ENCODE measurements at places on chromosomes 5 and 9.

DNA sequence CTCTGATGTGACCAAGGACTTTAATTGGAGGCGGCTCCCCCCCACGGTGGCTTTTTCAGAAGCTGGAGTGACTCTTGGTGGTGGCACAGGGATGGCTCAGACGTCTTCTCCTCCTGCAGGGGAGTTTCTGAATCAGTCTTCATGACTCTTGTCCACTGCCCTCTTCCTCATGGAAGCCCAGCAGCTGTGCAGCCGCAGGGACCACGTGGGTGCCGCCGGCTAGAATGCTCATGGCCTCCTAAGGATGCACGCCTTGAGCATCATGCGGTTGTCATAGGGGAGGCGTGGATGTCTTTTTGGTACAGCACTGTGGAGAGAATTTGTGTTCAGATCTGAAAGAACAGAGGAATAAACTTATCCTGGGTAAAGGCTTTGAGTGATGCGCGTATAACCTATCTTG is 1.3 kb downstream of the TEX53 start:
- DNase-seq: no peak

- no peak for DNase-seq
Observed at GRCh38 chr5:150809363-150809762, 30.8 kb downstream of the SMIM3 start.

DNA sequence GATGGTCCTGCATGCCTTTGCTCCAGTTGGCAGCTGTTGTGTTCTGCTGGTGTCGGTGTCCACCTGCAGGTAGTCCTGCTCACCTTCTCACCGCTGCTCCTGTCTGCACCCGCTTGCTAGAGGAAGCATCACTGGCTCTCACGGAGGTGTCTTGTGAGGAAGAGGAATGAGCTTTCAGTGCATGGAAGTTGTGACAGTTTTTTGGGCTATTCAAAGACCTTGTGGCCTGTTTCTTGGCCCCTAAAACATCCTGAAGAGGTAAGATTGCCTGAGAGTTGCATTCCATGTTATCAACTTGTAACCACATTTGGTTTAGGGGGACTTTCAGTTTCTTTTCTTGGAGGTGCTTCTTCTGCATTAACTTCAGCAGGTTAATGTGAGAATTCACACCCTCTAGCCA is 85.6 kb downstream of the MACROH2A1 start:
- DNase-seq: peak; percentile 16

DNA sequence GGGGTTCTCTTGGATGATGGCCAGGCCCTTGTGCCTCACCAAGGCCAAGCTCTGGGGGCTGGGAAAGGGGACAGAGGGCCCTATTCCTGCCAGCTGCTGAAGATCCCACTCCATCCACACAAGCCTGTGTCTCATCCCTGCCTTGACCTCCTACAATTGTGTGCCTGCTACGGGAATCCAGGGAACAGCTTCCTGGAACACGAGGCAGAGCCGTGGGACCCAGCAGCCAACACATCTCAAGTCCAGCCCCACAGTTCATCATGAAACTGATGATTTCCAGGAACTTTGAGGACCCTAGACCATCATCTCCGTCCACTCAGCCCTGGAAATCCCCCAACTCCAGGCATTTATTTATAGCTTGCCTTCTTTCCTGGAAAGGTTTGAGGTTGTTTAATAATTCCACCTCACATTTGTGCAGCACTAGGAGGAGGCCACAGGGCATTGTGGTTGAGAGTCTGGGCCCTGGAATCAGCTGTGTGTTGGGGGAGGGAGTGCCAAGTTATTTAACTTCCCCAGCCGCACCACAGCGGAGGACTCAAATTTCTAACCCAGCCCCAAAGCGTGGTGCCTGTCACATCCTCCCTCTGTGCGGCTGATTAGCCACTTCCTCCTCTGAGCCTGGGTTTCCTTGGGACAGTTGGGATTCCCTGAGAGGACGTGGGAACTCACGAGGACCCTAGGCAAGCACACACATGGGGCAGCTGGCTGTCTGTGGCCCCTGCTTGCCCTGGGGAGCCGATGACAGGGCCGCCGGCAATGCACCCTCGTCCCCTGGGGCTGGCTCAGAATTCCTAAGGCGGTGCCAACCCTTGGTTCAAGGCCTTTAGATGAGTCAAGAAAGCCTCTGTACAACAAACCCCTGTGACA is 58.2 kb upstream of the GGTA1 start:
- DNase-seq: peak; percentile 91

GRCh38 chr9:71306134-71306533 is 184.7 kb upstream of the TRPM3 start:
- DNase-seq: no peak

DNA sequence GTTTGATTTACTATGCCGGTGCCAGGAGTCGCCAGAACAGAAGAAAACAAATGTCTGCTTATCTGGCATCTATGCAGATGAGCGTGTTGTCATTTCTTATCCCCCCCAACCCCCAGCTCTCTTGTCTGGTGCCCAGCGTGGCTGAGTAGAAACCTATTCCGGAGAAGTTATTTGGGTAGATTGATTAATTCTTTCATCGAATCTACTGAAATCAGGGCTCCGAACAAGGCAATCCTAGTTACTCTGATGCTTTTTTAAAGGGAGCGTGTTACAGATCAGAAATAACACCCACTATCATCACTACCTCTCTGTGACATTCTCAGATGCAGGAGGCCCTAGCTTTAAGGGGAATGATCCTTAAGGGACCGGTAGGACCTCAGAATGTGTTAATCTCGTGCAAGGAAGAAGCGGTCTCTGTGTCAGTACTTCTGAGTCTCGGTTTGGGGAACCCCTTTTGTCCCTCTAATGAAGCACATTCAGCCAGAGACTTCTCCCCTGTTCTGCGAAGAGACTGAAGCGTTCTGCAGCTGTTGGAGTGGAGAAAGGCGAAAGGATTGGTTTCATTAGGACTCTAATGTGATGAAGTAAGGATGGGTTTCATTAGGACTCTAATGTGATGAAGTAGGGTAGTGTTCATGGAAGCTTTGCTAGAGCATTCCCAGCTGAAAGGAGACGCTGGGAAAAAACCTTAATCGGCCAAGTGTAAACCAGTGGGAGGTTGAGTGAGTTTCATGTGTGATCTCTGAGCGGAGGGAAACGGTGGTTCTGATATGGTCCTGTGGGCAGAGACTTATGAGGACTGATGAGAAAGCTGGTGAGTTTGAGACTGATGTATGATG is 1.5 kb downstream of the PIP5K1B start:
- DNase-seq: no peak

GRCh38 chr5:109406719-109407118 is 3.1 kb downstream of the PJA2 start:
- no peak for DNase-seq

DNA sequence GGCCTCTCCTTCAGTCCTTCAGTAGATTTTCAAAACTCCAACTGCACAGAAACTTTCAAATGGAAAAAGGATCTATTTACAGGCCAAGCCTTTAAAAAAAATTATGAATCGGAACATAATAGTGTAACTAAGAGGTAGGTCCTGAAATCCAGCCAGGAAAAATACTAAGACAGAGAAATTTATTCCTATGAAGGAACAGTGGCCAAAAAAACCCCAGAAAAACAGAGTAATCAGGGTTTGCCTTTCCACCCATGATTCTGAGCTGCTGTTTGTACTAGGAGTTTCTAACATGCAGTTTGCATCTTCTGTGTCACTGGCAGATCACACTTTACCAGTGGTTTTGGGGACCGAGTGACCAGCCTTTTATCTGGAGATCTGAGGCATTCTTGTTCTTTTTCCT is 93.1 kb upstream of the TMED7 start:
- peak; percentile 22 for DNase-seq

GRCh38 chr5:45532826-45533624 is 163.2 kb downstream of the HCN1 start:
- DNase-seq: no peak

DNA sequence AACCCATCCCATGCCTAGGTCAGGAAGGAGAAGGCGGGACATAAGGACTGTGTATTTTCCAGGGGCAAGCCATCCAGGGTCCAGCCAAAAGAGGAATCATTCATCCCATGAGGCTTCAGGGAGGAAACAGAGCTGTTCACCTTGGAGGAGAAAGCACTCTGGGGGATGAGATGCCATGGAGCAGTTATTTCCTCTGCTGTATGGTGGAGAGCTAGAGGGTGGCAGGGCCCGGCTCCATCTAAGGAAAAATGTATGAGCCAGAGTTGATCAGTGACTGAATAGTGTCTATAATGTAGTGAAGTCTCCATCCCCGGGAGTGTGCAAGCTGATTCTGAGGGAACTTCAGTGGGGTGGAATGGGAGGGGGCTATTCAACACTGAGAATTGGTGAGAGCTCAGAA is 8.0 kb downstream of the ENHO start:
- DNase-seq: no peak

- DNase-seq: peak; percentile 51
Observed at GRCh38 chr9:134657666-134658377, 16.2 kb downstream of the COL5A1 start.

DNA sequence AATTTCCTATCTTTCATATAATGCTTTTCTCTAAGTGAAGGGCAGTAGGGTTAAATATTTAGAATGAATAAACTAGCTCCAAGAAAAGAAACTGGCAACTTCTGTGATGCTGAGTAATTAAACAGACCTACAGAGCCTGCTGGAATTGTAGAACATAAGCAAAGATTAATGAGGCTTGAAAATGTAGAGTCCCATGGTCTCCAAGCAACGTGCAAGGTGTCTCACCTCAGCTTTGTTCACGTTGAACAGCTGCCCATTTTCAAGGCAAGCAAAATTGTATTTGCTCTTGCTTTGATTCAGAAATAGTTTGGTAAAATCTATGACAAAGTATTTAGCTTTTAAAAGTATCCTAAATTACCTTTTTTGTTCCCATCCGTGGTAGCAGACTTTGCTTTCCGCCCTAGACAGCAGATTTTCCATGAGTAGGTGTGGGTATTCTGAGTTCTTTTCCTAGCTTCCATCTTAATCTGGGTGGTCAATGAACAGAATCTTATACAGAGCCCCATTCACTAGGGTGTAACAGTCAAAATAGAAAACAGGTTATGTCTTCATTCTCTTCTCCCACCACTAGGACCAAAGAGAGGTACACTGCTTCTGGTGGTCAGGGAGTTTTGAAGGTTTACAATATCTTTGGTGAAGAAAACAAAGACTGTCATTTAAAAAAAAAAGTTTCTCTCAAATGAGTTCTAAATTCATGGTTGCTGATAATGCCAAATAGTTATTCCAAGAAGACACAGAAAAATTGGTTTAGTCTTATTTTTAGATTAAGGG is 52.1 kb upstream of the TYRP1 start:
- no peak for DNase-seq

GRCh38 chr5:83184534-83184933 is 107.2 kb downstream of the XRCC4 start:
- no peak for DNase-seq

- no peak for DNase-seq
Observed at GRCh38 chr5:77328930-77329647, 118.6 kb downstream of the PDE8B start.

GRCh38 chr5:107499237-107499636 is 171.5 kb downstream of the EFNA5 start:
- no peak for DNase-seq

- peak; percentile 56 for DNase-seq
Observed at GRCh38 chr9:113543296-113543981, 79.9 kb downstream of the RGS3 start.

DNA sequence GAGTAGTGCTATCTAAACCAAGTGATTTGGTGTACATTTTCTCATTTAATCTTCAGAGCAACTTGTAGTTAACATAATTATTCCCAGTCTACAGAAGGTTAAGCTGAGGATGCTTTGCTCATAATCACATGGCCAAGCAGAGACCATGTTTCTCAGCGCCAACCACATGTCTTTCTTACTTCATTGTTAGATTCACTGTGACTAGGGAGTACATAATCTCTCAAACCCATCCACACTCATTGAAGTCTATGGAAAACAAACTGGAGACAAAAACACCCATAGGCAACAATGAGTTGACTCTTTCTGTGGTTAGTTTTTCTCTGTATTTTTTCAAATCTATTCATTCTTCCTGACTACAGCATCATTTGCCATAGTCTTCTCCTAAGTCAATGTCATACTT is 281.7 kb upstream of the PTGER4 start:
- DNase-seq: no peak

GRCh38 chr5:99089822-99090549 is 161.2 kb upstream of the CHD1 start:
- no peak for DNase-seq

DNA sequence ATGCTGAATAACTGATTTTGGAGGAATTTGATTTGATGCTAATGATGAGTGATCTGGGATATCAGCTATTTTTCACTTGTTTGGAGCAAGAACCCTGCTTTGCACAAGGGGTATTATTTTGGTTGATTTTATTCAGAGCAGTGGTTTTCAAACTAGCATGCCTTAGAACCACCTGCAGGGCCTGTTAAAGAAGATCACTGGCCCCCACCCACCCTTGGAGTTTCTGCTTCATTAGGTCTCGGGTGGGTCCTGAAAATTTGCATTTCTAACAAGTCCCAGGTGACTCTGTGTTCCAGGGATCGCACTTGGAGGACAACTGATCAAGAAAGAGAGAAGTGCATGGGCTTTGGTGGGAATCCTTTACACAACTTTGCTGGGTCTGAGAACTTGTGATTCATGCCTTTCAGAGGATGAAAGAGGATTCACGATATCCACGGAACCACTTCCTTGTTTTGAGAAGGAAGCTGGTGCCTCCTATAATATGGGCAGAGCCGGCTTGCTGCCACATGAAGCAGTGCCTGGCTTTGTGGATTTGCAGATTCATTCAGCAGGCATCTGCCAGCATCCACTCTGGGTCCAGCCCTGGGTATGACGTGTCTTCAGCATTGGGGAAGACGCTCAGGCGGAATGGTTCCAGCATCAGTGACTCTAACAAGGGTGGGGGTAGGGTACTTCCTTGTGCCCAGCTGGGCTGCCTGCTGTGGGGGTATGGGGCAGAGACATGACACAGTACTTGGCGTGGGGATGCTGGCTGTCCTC is 106.6 kb upstream of the PITX1 start:
- DNase-seq: peak; percentile 34

DNA sequence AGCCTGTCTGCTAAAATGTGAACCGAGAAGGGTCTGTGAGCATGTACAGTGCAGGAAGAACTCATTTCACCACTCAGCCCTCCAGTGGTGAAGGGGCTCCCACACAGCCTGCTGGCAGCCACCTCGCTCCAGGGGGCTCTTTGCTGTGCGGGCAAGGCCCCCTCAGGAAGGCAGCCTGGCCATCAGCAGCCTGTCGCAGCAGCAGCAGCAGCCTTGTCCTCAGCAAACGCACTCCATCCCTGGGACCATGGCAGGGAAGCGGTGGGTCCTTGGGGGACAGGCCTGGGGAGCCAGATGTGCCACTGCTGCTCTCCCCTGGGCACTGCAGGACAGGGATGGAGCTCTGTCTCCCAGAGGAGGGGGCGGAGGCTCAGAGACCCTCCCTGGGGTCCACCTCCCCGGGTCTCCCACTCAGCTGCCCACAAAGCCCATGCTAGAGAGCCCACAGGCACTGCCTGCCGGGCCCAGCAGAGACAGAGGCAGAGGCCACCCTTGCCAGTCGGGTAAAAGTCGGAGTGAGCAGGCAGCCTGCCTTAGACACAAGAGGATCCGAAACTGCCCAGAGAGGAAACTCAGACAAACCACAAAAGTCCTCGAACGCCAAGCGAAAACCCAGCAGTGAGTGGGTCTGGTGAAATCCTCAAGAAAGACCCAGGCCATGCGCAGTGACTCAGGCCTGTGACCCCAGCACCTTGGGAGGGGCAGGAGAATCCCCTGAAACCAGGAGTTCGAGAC is 8.0 kb downstream of the BRD3 start:
- DNase-seq: peak; percentile 44
